ENCODE measurements at places on chromosomes 6 and 20.

DNA sequence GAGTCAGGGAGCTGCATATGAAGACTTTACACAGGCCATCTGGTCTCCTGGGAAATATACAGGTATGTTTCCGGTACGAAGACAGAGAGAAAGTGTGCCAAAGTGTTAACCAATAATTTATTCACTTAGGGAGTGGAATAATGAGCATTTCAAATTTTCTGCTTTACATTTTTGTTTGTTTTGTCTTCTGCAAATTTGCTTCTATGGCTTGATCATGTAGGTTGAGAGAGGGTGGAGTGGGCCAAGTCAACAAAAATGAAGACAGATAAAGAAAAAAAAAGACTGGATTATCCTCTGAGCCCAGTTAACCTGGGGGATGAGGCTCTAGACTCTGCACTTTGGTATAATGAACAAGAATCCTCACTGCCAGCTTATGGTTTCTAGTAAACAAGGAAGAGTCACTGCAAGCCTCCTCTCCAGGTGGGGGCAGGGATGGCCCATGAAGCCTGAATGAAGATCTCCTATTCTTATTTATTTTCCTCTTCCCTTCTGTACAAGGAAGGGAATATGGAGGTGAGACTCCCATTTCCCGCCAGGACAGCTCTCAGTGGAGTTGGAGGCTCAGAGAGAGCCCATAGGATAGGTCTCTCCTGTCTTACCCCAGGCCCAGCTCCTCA lies 37.7 kb downstream of the KCNK17 start:
- no peak for DNase-seq

- DNase-seq = no peak
These were observed 5.7 kb downstream of the KDM1B start for GRCh38 chr6:18160911-18161310.

GRCh38 chr6:1901556-1901955 lies 291.8 kb downstream of the FOXC1 start:
- DNase-seq = no peak

DNA sequence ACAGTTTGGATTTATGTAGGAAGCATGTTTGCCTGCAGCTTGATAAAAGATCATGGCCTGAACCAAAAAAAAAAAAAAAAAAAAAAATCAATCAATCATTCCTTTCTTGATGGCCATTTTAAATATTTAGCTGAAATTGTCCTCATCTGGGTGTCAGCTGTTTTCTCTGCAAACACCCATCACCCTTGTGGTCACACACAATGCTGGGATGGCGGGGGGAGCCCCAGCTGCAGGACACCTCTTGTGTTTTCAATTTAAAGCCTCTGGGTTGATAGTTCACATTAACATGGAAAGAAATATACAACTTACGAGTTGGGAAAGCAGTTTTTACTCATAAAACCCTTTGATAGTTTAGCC lies 160.4 kb downstream of the ZFP64 start:
- no peak for DNase-seq

DNA sequence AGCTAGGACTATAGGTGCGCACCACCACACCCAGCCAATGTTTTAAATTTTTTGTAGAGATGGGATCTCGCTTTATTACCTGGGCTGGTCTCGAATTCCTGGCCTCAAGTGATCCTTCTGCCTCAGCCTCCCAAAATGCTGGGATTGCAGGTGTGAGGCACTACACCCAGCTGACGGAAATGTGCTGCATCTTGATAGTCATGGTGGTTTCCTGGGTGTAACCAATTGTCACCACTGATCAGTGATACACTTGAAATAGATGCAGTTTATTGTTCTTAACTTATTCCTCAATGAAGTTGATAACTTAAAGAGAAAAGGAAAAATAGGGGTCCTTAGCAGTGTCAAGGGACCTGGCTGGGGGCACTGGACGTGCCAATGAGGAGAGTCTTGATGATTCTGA lies 92.4 kb downstream of the PPP1R14C start:
- DNase-seq = no peak

GRCh38 chr6:135088818-135089809 lies 34.5 kb upstream of the HBS1L start:
- no peak for DNase-seq

DNA sequence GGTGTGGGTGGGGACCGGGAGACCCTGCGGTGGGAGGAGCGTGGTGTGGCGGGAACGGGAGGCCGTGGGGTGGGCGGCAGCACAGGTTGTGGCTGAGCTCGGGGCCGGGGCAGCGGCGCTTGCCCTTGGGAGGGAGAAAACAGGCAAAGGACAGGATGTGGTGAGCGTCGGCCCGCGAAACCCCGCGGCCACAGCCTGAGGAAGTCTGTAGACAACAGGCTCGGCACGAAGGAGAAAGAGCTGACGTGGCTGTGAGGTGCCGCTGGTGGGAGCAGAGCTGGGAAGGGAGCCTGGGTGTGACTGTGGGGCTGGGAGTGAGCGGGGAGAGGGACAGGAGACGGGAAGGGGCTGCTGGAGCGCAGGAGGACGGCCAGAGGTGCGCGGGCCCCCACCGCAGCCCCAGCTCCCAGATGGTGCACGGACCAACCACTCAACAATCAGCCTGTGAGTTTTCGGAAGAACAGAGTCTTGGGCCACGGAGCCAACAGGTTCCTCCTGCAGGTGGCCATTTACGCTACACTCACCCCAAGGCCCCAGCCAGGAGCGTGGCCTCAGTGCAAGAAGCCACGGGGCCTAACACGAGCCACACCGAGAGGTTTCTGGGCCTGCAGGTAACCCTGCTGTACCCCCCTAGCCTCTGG lies 202.8 kb downstream of the DLL1 start:
- no peak for DNase-seq

DNA sequence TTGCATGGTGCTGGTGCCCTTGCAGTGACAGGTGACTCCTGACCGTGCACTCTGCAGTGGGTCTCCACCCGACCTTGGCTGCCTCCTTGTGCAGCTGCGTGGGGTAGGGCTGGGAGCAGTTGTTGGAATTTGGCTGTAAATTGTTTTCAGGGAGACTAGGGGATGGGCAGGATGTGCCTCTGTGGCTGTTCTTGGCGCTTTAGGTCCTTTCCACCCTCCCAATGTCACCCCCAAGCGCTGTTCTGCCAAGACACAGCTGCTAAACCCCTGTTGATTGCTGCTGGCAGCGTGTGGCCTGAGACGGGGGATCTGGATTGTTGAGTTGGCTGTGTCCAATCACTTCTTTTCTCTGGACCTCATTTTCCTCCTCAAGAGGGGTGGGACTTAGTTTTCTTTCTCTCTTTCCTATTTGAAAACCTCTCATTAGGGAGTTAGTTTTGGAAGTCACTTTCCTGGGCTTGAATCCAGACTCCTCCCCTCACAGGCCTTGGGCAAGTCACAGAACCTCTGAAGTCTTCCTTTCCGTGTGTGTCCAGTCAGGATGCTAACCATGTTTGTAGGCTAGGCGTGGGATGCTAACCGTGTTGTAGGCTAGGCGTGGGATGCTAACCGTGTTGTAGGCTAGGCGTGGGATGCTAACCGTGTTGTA lies 8.5 kb downstream of the IGF2R start:
- no peak for DNase-seq

DNA sequence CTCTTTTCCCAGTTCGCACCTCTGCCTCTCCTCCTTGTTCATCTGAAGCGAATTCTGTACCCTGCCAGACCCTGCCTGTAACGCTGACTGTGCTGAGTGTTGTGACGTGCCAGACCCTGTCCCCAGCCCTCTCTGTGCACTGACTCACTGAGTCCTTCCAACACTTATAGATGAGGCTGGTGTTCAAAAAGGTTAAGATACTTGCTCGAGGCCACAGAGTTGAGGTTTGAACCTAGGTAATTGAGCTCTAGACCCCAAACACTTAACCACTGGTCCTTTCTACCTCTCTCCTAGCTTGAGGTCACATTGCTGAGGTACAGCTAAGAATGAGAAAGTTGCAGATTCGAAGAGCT lies 45.7 kb upstream of the NEDD9 start:
- no peak for DNase-seq

- DNase-seq = no peak
These were observed 2.0 kb upstream of the ZNFX1 start for GRCh38 chr20:49279677-49280462.

GRCh38 chr6:30881392-30882203 lies 2.7 kb upstream of the DDR1 start:
- DNase-seq = no peak

GRCh38 chr6:168456907-168457652 lies 16.1 kb downstream of the SMOC2 start:
- DNase-seq = no peak

GRCh38 chr20:1209447-1210387 lies 6.5 kb downstream of the C20orf202 start:
- DNase-seq = no peak

GRCh38 chr6:137715589-137716045 lies 151.4 kb upstream of the TNFAIP3 start:
- no peak for DNase-seq
